Kidney (tissue), 22 donors: ENCODE measurements at places on chromosomes 7 and 10.

DNA sequence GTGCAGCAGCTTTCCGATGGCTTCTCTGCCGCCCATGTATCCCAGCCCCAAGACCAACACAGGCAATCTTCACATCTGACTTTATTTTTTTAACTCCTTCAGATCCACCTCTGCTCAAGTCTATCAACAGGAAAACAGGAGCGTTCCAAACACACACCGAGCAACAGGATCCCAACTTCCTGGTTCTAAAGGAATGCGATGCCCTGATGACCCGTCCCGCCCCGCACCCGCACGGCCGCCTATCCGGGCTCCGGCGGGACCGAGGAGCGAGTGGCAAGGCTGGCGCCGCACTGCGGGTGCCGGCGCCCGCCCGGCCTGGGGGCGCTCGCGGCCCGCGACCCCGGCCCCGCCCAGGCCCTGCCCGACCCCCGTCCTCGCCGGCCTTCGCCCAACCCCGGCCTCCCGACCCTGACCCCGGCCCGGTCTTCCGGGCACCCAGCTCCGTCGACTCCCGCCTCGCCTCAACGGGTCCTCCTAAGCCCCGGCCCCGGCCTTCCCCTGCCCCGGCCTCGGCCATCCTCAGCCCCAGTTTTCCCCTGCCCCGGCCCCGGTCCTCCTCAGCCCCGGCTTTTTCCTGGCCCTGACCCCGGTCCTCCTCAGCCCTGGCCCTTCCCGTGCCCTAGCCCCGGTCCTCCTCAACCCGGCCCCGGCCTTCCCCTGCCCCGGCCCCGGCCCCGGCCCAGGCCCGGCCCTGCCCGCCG lies 730 bp downstream of the LARP4B start:
- DNase-seq, result peak; percentile 68

DNA sequence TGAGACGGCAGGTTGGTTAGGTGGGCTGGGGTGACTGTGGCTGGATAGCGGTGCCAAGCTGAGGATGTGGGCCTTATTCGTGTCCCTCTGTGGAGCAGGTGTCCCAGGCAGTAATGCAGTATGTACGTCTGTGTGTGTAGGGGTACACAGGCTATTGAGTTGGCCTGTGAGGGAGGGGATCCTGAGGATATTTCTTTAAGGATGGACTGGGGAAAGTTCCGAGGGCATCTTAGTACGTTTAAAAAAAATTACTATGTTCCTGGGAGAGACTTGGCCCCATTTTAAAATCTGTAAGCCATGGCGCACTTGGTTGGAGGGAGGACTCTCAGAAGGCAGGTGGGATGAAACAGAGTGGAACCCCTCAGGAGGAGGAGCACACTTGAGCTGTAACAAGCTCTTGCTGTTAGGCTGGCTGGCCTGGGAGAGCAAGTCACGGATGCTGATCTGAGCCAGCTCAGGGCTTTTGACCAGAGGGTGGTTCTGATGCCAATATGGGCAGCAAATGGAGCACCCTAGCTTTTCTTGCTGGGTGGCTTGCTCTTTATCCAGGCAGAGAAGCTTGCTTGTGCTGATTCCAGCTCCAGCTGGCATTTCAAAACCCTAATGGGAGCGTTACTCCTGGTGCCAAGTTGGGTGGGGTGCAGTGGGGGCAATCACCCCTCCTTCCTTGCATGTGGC lies 765 bp downstream of the WBP1L start:
- peak; percentile 65 for DNase-seq

DNA sequence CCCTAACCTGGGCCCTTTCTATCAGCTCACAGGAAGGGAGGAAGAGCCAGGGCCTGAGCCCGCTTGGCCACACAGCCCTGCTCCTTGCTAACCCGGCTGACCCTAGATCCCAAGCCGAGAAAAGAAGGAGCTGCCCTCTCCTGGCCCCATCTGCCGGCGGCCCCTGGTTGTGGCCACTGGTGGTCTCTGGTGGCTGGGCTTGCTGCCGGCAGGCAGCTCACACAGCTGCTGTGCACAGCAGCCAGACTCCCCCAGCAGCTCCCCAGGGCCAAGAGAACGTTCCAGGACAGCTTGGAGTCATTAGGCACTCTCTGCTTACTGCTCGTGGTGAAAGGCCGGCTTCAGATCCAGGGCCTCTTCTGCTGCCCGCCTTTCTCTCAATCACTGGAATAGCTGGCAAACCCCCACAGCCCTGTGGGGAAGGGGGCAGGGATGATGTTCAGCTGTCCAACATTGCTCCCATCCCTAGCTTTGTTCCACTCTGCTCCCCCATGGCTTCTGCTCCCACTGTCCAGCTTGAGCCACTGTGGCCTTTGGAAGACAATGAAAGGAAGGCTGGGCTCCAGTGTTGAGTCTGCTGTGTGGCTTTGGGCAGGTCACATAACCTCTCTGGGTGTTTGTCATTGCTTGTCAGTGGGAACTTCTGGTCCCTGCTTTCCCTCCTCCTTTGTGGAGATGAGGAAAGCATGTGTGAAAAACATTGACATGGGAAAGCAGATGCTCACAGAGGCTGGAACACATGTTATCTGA lies 35.4 kb upstream of the COL13A1 start:
- DNase-seq, result no peak

- DNase-seq, result peak; percentile 26
Observed at GRCh38 chr7:75687246-75688088, 51.3 kb downstream of the HIP1 start.

- DNase-seq, result peak; percentile 67
Observed at GRCh38 chr7:54839575-54840213, 80.7 kb upstream of the SEC61G start.

DNA sequence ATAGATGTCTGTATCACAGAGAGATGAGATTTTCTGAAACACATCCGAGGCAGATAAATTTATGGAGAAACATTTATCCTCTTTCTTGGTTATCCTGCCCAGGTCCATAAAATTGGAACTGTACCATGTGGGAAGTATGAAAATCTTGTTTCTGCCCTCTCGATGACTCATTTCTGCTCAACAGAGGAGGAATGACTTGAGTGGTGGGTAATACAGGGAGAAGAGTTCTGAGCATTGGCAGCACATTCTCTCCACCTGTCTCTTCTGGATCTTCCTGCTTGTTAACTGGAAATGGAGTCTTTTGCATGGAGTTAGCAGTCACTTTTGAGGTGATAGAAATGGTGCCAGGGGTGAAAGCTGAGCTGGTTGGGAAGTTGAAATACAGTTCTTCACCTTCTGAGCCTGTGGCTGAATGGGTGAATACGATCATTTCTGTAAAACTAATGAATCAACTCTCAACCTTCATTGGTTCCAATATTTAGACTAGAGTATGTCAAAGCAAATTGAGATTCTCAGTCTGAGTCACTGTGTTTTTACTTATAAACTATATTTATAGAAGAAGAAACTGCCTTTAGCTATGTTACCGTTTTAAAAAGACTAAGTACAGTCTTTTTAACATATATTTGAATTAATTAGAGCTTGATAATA lies 945.5 kb downstream of the SORCS3 start:
- no peak for DNase-seq

GRCh38 chr7:69864274-69864673 lies 266.0 kb downstream of the AUTS2 start:
- no peak for DNase-seq

DNA sequence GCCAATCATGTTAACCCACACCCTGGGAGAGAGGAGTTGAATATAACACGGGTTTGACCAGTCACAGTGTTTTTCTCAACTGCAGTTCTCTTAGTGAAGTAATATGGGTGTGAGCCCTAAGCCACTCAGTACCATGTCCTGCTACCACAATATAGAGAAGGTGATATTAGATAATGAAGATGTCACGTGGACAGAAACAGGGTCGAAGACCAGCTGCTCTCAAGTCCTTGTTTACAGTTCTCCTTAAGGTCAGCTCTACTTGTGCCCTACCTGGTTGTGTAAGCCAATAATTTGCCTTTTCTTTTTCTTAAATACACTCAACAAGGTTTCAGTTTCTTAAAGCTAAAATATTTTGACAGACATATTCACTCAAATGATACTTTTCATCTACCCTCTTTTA lies 128.3 kb upstream of the POT1 start:
- DNase-seq, result no peak

GRCh38 chr7:51158742-51159445 lies 157.7 kb downstream of the COBL start:
- DNase-seq, result no peak

- DNase-seq, result peak; percentile 26
Observed at GRCh38 chr10:7857262-7857661, 39.0 kb downstream of the TAF3 start.

GRCh38 chr7:92246360-92247101 lies 757 bp downstream of the ANKIB1 start:
- no peak for DNase-seq

- no peak for DNase-seq
Observed at GRCh38 chr7:131935180-131935579, 378.8 kb upstream of the PODXL start.

DNA sequence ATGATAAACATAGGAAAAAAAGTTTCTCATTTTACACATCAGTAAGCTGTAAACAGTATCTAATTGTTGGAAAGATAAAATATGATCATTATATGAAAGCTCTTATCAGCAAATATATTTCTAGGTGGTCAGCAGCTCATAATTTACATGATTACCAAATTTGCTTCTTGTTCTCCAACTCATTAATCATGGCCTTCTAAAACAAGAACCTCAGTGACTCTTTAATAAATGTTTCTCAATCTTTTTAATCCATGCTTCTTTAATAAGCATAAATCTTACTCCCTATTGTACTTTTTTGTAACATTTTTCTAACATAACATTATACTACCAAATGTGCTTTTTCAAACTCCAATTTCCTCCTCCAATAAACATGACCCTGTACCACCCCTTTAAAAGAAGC lies 5.9 kb downstream of the ITGB1 start:
- no peak for DNase-seq

GRCh38 chr7:33550363-33550762 lies 355.0 kb upstream of the BMPER start:
- DNase-seq, result no peak

- DNase-seq, result no peak
Observed at GRCh38 chr10:88125766-88126165, 262.3 kb downstream of the PTEN start.

DNA sequence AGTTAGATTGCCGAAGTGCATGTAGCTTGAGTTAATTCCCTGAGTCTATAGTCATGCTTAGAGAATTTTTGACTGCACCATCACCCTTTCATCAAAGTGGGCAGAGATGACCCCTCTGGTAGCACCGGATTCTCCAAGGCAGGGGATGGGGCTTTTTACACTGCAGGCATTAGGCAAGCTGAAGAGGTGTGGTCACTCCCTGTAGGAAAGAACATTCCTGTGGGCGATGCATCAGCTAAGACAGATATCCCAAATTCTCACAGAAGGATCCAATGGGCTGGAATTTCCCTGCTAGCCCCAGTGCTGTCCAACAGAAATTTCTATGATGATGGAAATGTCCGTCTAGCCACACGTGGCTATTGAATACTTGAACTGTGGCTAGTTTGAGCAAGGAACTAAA lies 118.2 kb downstream of the ADAM12 start:
- no peak for DNase-seq

- DNase-seq, result peak; percentile 78
Observed at GRCh38 chr10:24360282-24361127, 151.6 kb downstream of the KIAA1217 start.

DNA sequence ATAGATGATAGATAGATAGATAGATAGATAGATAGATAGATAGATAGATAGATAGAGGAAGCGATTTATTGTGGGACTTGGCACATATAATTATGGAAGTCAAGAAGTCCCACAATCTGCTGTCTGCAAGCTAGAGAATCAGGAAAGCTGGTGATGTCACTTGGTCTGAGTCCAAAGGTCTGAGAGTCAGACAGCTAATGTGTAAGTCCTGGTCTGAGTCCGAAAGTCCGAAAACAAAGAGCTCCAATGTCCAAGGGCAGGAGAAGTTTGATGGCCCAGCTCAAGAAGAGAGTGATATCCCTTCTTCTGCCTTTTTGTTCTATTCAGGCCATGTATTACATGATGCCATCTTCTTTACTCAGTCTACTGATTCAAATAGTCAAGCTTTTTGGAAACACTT lies 53.8 kb upstream of the TCF7L2 start:
- DNase-seq, result no peak

DNA sequence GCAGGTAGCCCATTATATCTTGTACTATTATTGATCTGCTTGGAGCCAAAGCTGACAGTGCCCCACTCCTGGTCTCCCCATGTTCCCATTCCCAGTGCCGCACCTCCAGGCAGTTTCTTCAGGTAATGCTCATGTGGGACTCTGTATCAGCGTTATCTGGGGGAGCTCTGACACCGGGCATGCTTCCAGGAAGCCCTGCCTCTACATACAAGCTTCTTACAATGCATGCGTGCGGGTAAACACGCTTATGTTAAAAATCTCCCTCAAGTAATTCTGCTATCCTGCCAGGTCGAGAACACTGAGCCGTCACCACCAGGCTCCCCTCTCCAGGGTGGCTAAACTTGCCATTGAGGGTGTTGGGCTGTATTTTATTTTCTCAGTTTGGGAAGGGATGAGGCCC lies 61.6 kb upstream of the LBX1 start:
- DNase-seq, result no peak

DNA sequence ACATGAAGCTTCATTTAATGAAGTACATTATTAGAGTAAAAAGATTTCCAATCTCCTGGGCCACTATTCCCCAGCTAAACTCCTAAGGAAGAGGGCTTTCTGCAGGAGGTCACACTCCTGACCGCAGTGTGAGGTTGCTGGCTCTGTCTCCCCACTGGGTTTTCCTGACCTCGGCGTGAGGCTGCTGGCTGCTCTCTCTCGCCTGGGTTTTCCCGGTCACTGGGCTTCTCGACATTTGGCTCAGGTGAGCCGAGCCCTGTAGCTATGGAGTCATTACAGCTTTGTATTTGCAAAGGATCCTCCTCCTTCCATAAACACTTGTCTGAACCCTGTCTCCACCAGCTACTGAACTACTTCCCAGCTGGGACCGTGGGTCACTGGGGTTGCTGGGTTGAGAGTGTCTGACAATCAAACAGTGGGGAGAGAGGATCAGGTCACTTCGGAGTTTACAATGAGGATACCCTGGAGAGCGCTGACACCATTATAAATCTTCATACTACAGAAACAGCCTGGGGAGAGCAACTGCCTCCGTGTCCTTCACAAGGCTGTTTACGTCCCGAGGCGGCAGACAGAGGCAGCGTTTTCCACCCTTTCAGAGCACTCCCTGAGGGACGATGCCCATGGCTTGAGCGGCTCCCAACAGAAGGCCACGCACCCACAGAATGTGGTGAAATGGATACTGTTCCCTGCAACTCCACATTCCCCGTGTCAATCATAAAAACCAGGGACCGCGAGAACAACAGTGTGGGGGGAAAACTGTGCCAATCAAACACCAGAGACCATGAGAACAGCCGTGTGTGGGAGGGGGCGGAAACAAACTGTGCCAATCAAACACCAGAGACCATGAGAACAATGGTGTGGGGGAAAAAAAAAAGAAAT lies 226.2 kb downstream of the ZMYND11 start:
- peak; percentile 76 for DNase-seq

DNA sequence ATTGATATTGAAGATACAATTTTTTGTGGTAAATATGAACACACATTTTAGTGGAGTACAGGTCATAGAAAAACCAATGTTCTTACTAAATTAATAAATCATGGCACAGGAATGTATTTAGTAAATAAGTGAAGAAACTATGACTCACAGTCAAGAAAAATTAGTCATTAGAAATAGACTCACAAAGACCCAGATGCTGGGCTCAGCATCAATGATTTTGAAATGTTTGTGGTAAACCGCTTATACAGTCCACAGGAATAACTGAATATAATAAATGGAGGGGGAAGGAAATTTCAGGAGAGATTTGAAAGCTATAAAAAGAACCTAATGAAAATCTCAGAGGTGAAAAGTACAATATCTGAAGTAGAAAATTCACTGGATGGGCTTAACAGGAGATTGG lies 138.3 kb upstream of the ADCY1 start:
- no peak for DNase-seq

GRCh38 chr7:11448323-11448722 lies 383.7 kb downstream of the THSD7A start:
- DNase-seq, result no peak
